ENCODE measurements at places on chromosomes 6 and 20.

GRCh38 chr6:106381881-106382280 is 21.4 kb downstream of the CRYBG1 start:
- no peak for DNase-seq

DNA sequence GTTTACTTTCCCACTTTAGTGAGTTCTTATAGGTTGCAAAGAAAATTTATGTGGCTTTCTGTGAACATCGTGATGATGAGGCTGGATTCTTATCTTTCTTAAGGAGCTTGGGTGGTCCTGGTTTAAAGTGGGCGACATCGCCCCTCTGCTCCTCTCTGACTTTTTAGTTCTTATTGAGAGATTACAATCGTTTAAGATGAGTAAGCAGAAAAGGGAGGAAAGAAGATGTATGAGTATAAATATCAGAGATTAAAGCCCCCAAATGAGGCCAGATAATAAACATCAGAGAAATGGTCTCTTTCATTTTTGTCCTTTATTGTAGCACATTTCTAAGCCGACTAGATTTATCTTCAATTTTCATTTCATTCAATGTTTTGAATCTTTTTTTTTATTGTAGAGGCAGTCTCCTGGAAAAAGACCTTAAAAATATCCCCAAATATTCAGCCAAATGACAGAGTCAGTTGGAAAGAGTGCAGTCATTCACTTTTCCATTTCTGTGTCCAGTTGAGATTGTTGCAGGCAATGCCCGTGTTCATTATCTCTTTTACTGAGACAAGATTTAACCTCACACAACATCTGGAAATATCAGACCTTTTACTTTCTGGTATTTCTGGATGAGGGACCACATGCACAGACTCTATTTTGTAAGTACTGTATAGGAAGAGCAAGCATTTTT is 62.0 kb upstream of the PDE7B start:
- DNase-seq, result no peak

GRCh38 chr6:56046576-56046975 is 171.2 kb upstream of the BMP5 start:
- DNase-seq, result peak; percentile 69

DNA sequence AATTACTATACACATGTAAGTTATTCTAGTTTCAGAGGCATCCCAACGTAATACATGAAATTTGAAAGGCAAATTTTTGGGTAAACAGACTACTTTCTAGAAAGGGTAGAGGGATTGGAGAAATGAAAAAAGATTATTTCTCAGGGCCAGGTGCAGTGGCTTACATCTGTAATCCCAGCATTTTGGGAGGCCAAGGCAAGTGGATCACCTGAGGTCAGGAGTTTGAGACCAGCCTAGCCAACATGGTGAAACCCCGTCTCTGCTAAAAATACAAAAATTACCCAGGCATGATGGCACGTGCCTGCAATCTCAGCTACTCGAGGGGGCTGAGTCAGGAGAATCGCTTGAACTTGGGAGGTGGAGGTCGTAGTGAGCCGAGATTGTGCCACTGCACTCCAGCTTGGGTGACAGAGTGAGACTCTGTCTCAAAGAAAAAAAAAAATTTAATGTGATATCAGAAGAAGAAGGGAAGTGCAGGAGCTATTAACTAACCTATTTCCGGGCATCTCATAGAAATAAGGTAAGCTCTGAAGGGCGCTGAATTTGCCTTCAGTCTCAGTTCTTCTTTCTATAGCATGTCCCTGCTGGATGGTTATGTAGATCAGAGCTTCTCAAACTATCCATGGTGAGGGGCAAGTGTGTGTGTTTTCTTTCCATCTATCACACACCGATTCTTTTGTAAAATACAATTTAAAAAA is 100.3 kb upstream of the MTHFD1L start:
- DNase-seq, result no peak

GRCh38 chr6:140001005-140001404 is 626.6 kb upstream of the CITED2 start:
- no peak for DNase-seq

- DNase-seq, result peak; percentile 32
Measured at GRCh38 chr6:129623008-129623732, 86.8 kb downstream of the ARHGAP18 start.

DNA sequence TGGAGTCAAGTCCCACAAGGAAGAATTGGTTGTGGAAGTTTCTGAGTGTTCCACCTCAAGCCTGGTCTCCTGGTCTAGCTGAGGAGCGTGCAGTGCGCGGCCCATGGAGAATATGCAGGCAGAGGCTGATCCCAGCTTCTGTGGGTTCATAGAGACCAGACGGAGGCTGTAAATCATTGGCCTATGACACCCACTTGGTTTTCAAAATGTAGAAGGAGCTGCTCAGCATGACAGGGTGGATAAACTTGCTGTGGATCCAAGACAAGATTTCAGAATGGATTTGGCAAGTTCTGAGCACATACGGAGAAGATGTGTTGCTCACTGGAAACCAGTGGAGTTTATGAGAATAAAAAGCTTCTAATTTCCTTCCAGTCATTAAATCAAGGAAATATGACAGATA is 744 bp downstream of the KIF25 start:
- DNase-seq, result no peak

DNA sequence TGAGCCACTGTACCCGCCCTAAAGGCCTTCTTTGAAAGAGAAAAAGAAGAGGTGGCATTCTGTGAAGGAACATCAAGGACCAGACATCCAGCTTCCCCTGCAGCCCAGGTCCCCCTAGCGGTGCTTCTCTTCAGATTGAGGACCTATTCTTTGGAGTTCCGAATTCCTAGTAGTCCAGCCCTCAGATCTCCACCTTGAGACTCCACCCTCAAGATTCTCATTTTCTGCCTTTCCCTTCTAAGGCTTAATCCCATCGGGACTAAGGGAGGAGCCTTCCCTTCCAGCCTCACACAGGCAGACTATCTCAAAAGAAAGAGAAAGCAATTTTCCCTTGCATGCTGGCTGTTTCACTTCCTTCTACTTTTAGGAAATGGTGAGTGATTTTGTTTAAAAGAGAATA is 32.5 kb downstream of the MUC22 start:
- peak; percentile 45 for DNase-seq

DNA sequence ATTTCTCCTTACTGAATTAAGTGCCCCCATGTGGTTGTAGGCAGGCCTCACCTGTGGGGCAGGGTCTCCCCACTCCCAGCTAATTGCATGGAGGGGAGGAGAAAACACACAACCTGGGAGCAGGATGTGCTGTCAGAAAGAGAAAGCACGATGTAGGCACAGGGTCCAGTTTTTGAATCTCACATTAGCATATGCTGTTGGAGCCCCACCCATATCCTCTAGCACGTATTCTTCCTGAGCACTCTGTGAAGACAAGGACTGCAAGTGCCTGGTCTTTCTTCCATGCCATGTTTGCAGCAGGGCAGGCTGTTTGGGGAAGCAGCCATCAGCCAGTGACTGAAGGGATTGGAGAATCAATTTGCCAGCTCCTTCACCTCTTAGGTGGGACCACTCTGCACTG is 108.2 kb downstream of the CFAP61 start:
- no peak for DNase-seq

DNA sequence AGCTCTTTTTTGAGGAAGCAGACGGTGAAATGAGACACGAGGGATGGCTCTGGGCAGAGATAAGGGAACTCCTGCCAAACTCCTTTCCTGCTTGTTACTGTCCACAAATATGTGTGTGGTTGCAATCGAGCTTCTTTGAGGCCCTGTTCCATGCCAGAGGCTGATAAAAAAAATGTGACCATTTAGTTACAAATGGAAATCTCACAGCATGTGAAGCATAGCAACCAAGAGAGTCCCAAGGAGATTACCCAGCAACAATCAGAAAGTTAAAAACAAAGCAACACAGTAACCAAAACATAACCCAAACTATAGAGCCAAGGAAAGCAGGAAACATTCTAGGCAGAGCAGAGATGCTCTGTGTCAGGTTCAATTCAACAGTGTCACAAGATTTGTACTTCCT is 35.4 kb upstream of the HMGN3 start:
- DNase-seq, result no peak

DNA sequence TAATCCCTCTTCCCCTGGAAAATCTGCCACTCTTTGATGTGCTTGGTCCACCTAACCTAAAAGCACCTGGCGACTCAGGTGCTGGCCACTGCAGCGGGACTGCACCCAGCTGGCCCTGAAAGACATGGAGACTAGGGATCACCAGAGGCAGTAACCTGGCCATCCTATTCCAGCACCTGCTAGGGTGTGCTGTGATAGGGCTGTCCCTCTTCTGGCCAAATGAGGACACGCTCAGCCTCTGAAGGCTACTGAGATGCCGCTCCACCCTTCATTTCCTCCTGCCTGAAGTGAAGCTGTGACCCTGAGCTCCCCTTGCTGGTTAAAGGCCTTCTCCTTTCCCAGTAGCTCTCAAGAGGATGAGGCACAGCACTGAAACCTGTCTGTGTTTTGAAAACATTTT is 24.4 kb downstream of the FOXC1 start:
- no peak for DNase-seq

DNA sequence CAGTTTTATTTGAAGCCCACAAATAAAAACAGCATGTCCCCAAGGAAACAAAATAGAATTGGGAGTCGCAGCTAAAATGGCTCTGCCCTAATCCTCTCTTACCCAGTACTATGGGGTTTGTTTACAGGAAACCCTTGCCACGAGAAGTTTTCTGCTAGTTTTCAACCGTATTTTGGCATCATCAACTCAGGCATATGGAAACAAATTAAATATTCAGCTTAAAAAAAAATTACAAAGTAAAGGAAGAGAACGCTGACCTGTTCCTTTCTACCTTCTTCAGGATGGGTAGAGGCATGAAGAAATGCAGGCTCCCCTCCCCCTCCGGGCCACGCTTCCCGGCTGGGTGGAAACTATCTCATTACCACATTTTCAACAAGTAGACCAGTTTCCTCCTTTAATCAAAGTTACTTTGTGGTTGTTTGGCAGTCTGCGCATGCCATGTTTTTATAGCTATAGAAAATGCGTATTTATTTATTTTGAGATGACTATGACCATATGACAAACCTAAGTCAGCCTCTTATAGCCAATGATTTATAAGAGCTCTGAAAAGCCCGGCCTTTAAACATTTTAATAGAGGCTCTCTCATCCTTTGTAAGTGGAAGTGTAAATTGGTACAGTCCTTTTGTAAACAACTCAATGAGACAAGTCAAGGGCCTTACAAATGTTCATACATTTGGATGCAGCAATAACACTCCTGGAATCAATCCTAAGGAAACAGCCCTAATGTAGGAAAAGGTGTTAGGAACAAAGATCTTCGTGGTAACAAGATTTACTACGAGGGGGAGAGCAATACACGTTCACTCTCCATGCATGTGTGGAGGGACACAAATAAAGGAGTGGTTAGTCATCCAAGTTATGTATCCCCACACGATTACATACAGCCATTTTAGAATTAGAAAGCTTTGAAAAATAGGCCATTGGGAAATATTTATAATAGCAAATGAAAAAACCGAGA is 16.1 kb upstream of the ZNF217 start:
- peak; percentile 54 for DNase-seq
